EH (cell line): ENCODE measurements at places on chromosomes 5 and 9.

GRCh38 chr9:133116346-133117231 is 4.5 kb downstream of the RALGDS start:
- DNase-seq, result no peak

DNA sequence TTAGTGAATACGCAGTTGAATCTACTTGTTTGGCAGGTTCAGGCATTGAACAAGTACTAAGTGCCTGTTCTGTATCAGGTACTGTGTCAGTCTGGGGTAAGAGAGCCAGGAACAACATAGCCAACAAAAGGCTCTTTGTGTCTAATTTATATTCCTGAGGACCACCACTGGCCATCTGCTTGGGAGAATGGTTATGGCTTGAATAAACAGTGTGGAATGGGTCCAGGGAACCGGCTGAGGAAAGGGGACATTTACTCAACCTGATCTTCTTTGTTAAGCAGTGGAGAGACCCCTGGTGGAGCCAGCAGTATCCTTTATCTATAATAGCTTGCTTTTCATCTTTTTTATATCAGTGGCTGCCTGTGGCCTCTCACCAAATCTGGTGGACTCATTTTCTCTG is 38.6 kb downstream of the EXOSC2 start:
- DNase-seq, result no peak

- DNase-seq, result no peak
These were observed 44.1 kb upstream of the SYNPO start for GRCh38 chr5:150596313-150596712.

- peak; percentile 63 for DNase-seq
These were observed 164.0 kb downstream of the TTC39B start for GRCh38 chr9:15142878-15143534.

GRCh38 chr9:136010176-136010575 is 49.0 kb upstream of the UBAC1 start:
- no peak for DNase-seq

GRCh38 chr9:107635101-107635802 is 145.7 kb upstream of the KLF4 start:
- DNase-seq, result peak; percentile 46

DNA sequence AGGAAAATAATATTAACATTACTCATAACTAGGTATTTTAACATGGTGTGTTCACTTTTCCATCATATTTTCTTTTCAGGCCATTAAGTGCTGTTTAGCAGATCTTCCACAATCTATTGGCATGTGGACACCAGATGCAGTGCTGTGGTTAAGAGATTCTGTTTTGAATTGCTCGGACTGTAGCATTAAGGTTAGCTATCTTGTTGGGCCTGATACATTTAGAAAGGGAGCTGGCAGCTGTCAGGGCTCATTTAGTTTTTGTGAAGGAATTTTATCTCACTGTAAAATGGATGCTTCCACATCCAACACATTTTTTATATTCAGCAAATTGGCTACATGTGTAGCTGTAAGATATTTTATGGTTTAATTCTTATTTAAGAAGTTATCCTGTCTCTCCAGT is 20.7 kb upstream of the TMOD1 start:
- DNase-seq, result peak; percentile 20

- DNase-seq, result no peak
These were observed 464.4 kb upstream of the TUSC1 start for GRCh38 chr9:26142631-26143030.

- DNase-seq, result no peak
These were observed 11.6 kb downstream of the PTCH1 start for GRCh38 chr9:95505072-95505716.

- DNase-seq, result no peak
These were observed 357.7 kb downstream of the ARRDC3 start for GRCh38 chr5:91025449-91025848.

GRCh38 chr5:134029156-134029555 is 24.4 kb upstream of the VDAC1 start:
- peak; percentile 97 for DNase-seq

GRCh38 chr9:36194326-36195000 is 3.7 kb downstream of the CLTA start:
- DNase-seq, result peak; percentile 8

DNA sequence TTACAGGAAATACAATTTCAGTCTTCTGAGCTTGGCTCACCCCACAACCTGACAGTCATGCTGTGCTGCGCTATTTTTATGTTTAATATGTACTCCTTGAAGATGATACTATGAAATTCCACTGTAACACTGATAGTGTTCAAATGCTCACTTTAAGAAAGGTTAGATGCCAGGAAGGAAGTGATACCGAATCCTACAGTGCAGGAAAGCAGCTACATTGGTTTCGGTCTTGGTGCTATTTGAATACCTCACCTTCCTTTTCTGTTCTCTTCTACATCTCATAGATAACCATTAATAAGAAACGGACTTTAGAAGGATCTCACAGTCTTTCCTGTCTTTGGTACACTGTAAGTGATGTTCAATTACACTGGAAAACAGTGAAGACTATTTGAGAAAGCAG is 117.6 kb downstream of the SEMA5A start:
- no peak for DNase-seq

- DNase-seq, result no peak
These were observed 47.0 kb downstream of the PLEKHG4B start for GRCh38 chr5:138936-139335.

DNA sequence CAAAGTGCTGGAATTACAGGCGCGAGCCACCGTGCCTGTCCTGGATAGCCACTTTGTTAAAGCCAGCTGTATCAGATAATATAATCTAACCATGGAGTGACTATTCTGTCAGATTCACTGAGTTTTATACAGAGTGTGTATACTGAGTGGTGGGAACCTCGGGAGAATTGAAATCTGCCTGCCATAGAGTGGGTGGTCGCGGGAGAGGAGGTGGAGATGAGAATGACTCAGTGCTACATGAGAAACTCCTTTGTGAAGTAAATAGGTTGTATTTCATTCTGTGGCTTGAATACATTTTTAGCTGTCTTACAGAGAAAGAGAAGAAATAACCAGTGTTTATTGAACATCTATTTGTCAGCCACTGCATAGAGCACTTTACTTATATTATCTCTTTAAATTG is 26.4 kb downstream of the ATP6V0E1 start:
- peak; percentile 41 for DNase-seq

DNA sequence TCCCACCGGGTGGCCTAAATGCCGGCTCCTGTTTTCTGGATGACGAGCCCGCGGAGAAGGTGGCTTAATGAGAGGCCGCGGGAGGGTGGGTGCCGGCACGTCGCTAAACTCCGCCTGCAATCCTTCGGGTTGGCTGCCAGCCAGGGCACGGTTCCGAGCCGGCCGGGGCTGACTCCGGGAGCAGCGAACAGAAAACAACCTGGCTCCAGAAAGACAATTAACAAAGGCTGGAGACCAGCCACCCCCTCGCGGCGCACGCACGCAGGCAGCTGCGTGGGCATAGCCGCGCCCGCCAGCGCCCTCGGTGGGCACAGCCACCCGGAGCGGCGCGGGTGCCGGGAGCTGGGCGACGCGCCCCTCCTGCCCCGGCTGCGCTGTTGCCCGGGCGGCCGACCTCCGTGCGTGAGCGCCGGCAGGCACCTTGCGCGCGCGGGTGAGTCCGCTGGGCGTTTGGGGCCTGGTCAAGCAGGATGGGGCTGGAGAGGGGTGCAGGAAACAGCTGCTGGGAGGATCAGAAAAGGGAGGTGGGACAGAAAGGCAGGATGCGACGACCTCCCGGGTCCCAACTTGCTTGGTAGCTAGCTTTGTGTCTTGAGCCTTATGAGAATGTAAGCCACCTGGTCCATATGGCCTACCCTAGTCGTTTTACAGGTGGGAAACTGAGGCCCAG is at the start of gene ARHGEF37:
TSS of gene ARHGEF37 (plus strand) at position 307 of the 670 bp plus-strand sequence. CDS start 16,272 bp downstream, outside the sequence.
- DNase-seq, result peak; percentile 63

- DNase-seq, result peak; percentile 45
These were observed 15.5 kb downstream of the CARD19 start for GRCh38 chr9:93111371-93112115.

DNA sequence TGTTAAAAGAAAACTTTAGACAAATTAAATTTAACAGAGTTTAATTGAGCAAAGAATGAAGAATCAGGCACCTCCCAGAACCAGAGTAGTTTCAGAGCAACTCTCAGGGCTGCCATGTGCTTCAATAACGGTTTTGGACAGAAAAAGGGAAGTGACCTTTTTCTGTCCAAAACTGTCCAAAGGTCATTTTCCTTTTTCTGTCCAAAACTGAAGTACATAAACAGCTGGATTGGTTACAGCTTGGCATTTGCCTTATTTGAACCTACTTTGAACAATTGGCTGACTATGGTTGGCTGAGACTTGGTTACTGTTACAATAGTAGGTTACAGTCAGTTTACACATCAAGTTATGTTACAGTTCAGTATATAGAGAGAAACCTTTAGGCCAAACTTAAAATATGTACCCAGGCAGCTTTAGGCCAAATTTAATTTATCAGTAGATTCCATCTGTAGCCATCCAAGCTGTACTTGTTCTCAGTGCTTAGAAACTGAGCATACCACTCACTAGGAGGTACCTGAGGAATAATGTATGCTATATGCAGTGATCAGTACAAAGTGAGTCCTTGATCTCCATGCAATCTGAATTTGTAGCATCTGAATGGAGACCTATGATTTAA is 44.0 kb downstream of the C9orf85 start:
- DNase-seq, result no peak

- DNase-seq, result peak; percentile 37
These were observed 75.6 kb downstream of the NTNG2 start for GRCh38 chr9:132237481-132237880.

GRCh38 chr5:93342563-93343061 is 238.4 kb downstream of the NR2F1-AS1 start:
- DNase-seq, result no peak

- no peak for DNase-seq
These were observed 23.9 kb downstream of the NR2F1-AS1 start for GRCh38 chr5:93557021-93557604.

- no peak for DNase-seq
These were observed 570.9 kb upstream of the GRIN3A start for GRCh38 chr9:102309379-102309778.

- no peak for DNase-seq
These were observed 31.8 kb downstream of the C5orf15 start for GRCh38 chr5:133936651-133937015.

- no peak for DNase-seq
These were observed 22.2 kb downstream of the ENG start for GRCh38 chr9:127832248-127832647.

DNA sequence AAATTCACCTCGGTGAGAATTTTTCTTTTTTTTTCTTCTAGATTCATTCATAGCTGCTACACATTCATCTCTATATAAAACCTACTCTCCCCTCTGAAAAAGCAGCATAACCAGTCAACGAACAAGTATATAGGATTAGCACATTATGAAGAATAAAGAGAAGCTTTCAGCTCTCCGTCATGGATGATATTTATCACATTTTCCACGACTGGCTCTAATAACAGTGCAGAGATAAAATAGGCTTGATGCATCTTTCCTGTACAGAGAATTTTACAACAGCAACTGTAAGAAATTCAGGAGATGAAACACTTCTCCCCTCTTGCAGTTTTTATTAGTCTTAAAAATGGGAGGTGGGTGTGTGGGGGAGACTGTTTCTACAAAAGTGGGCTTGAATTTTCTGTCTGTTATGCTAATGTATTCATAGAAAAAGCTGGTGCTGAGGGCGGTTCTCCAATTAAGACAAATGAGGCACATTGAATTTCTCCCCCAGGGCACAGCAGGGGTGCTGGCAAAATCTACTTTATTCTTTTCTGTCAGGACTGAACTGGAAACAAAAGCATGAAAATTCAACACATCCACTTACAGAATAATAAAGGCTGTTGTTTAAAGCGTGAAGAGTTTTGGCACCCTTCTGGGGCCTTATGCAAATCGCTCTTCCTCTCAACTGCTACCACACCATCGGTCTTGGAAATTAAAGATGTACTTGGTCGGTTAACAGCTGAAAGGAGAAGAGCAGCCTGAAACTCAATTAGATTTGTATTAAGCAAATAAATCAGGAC is 233.9 kb upstream of the ZNF608 start:
- DNase-seq, result no peak

GRCh38 chr9:16514131-16514530 is 356.3 kb downstream of the BNC2 start:
- peak; percentile 46 for DNase-seq

- no peak for DNase-seq
These were observed 49.0 kb downstream of the TMEM215 start for GRCh38 chr9:32832346-32832745.

GRCh38 chr9:12822111-12822510 is 47.3 kb downstream of the LURAP1L start:
- DNase-seq, result peak; percentile 9

DNA sequence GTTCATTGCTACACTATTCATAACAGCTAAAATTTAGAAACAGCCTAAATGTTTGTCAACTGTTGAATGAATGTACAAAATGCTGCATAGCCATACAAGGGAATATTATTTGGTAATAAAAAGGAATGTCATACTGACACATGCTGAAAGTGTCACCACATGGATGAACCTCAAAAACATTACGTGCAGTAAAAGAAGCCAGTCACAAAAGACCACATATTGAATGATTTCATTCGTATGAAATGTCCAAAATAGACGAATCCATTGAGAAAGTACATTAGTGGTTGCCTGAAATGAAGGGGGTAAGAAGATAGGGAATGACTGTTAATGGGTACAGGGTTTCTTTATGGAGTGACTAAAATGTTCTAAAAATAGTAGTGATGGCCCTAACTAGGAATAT is 11.6 kb upstream of the ECM2 start:
- DNase-seq, result peak; percentile 70

- DNase-seq, result peak; percentile 48
These were observed 55.8 kb upstream of the TMC1 start for GRCh38 chr9:72465593-72465984.

- no peak for DNase-seq
These were observed 829 bp downstream of the FIBCD1 start for GRCh38 chr9:130938184-130938651.

DNA sequence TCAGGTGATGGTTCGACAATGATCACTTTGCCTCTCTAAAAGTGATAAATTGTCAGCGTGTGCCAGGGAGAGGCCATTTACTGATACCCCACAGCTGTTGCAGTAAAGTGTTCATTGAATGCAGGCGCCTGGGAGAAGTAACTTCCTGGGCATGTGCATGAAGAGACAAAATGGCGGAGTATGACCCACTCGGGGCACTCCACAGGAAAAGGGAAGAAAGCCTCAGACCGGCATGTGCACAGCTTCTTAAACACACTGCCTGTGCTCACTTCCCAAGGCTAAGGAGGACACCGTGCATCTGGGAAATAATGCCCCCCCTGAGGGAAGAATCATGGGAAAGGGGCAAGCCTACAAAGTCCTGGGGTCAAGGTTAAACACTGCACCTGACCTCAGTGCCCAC is 329.5 kb downstream of the ICE1 start:
- DNase-seq, result no peak

DNA sequence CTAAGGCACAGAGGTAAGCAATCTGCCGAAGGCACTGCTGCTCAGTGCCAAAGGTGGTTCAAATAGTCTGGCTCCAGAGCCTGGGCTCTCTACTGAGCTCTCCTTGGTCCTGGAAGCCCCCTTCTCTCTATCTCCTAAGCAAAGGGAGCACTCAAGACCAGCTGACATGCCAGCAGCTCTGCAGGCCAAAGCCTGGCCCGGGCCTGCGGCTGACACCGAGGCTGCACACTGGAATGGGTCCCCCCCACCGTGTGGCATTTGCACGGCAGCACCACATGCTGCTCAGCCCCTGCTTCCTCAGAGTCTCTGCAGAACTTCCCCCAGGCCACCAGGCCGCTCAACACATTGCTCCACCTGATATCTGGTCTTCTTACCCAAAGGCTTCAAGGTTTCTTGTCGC is 57.8 kb upstream of the GOLPH3 start:
- no peak for DNase-seq

- DNase-seq, result peak; percentile 89
These were observed 207.9 kb downstream of the C9orf50 start for GRCh38 chr9:129412814-129413536.
